ENCODE measurements at places on chromosomes 12 and 14.

DNA sequence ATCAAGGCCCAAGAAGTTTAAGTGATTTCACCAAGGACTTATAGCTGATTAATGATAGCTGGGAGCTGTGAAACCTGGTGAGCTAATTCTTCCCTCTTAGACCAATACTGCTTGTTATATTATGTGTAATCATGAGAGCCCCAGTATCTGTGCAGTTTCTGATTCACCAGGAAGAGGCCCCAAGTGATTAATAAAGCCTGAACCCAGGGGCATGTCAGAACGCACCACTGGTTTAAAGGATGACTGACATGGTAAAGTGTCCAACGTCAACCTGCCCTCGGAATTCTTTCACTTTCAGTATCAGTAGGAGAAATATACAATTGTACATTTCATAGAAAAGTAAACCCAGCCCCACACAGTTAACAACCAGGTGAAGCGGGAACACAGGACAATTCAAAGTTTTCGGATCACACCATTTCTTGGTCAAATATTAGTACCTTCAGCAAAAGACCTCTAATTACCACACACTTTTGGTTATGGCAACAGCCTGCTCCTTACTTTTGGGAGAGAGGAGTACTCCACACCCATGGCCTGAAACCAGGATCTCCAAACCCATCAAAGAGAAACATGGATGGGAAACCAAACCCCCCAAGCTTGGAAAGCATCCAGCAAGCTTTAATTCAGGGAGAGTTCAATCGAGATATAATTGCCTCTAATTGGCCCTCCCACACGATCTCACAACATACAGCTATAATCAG, 28.5 kb downstream of the TMCC3 start:
- DNase-seq = no peak

DNA sequence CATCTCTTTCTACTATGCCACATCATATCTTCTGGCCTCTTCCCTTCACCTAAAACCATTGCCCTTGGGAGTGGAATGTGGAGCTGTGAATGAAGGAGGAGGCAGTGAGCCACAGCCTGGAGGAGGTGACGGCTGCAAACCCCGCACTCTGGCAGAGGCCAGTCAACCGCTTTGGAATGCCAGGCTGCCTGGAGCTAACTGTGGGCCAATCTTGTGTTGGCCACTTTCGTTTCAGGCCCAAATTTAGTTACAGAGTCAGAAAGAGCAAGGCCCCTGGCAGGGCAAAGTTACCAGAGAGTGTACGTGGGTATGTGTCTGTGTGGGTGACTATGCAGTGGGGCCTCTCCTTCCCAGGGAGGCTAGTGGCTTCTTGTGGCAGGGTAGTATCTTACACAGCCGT, 40.1 kb downstream of the CACNA1C start:
- DNase-seq = no peak

DNA sequence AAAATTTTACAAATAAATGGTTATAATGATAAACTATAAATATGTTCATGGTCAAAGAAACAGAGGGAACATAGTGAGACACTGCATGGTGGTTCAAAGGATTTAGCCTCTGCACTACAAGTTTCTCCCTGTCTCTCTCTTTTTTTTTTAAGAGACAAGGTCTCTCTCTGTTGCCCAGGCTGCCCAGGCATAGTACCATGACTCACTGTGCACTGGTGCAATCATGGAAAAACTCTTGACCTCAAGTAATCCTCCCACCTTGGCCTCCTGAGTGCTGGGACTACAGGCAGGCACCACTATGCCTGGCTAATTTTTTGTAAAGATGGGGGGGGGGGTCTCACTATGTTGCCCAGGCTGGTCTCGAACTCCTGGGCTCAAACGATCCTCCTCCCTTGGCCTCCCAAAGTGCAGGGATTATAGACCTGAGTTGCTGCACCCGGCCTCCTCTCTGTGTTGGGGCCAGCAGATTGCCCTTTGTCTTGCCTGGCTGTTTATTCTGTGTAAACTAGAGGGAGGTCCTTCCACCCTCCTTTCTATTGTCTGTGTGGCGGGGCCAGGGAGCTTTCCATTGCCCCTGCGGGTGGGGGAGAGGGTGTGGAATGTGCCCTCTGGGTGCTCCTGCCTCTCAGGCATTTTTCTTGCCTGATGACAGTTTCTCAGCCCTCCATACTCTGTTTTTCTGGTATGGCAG, 22.1 kb downstream of the MTHFD1 start:
- no peak for DNase-seq

- DNase-seq = no peak
These were observed 325.1 kb downstream of the DAD1 start for GRCh38 chr14:22263961-22264360.

DNA sequence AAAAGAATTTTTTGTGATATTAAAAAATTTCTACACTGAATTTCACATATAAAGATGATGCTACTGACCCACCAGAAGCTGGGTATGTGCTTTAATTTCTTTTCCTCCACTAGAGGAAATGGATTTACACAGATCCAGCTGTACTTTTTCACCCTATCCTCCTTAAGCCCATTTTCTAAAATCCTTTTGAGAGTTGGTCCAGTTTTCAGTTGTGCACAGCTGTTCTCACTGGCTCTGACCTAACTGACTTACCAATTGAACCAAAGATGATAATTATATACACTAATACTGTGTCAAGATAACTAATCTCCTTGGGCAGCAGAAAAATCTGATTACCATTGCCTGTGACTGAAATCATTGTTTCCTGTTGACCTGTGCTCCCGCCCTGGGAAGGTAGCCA, 108.5 kb downstream of the ZFC3H1 start:
- DNase-seq = no peak

GRCh38 chr12:130161261-130162243, 712 bp upstream of the FZD10 start:
- no peak for DNase-seq

- no peak for DNase-seq
These were observed 77.7 kb downstream of the PLXNC1 start for GRCh38 chr12:94225947-94226630.

GRCh38 chr12:57203791-57204190, 12.8 kb upstream of the NXPH4 start:
- DNase-seq = no peak

DNA sequence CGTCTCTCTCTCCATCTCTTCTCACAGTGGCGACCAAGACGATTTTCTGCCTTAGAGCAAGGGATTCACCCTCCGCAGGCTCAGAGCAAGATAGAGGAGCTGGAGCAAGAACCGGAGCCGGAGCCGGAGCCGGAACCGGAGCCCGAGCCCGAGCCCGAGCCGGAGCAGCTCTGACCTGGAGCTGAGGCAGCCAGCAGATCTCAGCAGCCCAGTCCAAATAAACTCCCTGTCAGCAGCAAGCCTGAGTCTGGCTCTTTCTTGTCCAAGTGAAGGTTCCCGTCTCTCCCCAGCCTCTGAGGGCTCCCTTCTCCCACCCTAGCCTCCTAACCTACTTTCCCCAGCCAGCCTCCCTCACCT, 5.9 kb downstream of the LAG3 start:
- DNase-seq = no peak

GRCh38 chr14:92686900-92687427, 61.5 kb downstream of the LGMN start:
- DNase-seq = peak; percentile 41

DNA sequence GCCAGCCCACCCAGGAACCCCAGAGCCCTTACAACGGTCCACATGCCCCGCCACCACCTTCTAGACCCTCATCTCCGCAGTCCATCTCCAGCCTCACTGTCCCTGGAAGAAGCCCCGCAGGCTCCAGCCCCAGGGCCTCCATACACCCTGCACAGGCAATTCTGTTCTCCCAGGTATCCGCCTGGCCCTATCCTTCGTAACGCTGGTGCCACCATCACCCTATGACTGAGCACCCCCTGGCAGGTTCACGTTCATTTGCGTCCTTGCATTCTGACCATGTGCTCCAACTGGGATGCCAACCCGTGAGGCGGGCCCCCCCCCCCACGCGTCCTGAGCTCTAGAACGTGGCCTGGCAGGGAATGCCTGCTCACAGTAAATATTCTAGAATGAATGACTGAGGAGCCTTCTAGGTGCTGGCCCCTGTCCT, 675 bp upstream of the SCARB1 start:
- DNase-seq = no peak

- no peak for DNase-seq
These were observed 110.4 kb upstream of the FZD10 start for GRCh38 chr12:130051900-130052299.

DNA sequence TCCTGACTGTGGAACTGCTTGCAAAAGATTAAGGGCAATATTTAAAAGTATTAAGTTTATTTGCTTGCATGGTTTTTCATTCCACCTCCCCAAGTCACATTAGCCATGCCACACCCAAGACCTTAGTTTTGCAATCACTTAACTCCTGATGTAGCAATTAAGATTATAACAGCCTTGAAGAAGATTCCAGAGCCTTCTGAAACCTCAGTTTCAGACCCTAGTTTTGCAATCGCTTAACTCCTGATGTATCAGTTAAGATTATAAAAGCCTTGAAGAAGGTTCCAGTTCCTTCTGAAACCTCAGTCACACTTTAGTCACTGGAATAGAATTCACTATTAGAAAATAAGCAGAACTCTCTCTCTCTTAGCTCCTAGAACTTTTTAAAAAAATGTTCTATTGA, 42.7 kb upstream of the DCN start:
- DNase-seq = no peak

GRCh38 chr12:53952335-53952694, 2.4 kb upstream of the HOXC12 start:
- DNase-seq = no peak

DNA sequence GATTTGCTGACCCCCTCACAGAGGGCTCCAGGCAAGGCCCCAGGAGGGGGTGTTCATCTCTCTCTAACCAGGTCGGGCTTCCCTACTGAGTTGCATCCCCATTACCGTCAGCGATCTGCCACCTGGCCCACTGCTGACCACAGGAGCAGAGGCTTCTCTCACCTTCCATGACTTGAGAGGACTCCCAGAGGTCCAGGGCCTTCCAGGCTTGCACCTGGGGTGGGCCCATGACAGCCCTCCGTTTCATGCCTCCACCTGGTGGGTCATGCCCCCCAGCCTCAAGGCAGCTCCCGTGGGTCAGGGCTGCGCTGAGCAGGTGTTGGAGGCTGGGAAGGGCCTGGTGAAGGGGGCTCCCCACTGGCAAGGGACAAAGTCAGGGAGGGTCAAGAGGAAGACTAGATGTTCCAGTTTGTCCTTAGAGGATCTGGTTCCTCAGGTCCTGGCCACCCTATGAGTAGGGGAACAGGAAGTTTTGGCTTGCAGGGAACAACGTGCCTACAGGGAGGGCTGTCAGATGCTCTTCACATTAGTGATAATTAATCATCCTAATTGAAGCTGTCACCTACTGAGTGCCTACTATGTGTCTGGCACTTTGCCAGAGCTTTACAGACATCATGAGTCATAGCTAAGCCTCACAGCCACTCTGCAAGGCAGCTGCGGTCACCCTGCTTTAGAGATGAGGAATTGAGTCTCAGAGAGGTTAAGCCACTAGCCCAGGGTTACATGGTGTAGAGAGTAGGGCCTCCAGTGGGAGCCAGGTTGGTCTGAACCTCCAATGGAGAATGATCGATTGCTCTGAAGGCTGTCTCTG, 13.8 kb downstream of the NFKBIA start:
- peak; percentile 21 for DNase-seq

DNA sequence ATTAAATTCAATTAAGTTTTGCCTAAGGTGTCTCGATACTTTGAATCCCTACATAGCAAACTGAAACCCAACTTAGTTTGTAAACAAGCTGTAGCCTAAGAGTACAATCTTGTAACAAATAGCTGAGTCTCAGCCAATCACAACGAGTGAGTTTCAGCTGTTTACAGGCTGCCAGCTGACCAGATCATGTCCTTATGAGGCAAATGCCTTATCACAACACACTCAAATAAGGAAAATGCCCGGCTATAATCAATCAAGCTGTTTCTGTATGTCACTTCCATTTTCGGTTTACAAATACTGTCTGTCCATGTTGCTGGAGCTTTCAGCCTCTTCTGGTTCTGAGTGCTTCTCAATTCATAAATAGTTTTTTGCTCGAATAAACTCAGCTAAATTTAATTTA, 943.8 kb downstream of the SLC16A7 start:
- no peak for DNase-seq

DNA sequence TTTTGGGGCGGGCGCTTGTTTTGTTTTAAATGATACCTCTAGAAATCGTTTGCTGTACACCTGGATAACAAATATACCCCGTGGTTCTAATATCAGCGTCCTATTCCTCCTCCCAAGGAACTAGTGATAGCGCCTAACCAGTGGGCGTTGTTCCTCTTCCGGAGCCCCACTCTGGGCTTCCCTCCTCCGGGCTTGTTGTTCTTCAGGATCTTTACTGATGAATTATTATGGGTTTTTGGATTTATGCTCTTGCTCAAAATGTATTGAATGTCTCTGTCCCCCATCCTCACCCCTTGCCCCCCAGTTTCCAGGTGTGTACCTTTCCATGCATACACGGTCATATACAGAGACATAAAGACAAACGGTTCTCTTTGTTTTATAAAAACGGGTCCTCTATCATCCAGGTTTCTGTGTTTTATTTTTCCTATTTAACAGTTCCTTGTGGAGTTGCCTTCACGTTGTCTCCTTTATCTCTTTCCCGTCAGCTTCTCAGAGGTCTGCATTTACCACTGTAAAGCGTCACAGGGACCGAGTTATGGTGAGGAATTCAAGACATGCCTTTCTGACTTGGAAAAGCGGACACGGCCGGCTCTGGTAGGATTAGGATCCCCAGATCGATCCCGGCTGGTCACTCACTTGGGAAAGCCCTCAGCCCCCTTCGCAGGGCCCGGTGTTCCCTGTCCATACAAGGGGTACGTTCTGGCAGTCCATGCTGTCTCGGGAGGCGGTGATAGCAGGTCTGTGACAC, 655 bp upstream of the PLEKHG3 start:
- no peak for DNase-seq

- peak; percentile 4 for DNase-seq
These were observed 226.7 kb downstream of the NPAS3 start for GRCh38 chr14:33165144-33165925.

DNA sequence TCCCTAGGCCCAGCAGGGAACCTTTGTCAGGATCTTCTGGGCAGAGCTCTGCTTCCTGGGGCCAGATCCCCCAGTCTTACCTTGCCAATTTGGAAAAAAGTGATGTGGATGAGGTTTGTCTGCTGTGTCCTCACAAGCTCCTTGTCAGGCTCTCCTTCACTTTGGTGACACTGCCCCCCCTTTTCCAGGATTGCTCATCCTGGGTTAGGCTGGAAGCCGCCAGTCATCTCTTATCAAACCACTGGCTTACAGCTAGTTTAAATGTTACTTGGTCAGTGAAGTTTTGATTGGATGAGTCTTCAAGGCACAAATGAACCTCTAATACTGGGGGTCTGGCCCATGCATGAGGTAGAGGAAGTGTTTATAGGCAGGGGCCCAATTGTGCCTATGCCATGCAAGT, 15.3 kb downstream of the NYNRIN start:
- no peak for DNase-seq
